GM19239 (cell line): ENCODE measurements at places on chromosomes 7 and 10.

- no peak for DNase-seq
Observed at GRCh38 chr10:124716369-124716768, 27.8 kb downstream of the FAM53B start.

GRCh38 chr7:23385140-23385539 lies 85.2 kb downstream of the IGF2BP3 start:
- DNase-seq, result no peak

DNA sequence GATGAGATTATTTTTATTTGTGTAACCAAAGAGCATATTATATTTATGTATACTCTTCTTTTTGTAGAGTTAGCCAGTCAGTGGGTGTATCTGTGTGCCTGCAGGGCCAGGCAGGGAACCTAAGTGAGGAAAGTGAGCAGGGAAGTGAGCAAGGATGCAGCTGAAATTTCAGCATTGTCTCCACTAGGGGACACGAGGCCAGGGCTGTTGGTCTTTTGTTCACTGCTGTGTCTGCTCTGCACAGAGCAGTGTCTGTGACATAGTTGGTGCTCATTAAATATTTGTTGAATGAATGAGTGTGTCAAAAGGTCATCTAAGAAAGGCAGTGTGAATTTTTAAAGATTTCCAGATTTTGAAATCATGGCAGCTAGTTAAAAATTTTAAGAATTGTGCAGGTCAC lies 51.8 kb downstream of the SUGCT start:
- no peak for DNase-seq

GRCh38 chr7:98283887-98284222 lies 2.4 kb downstream of the BRI3 start:
- DNase-seq, result no peak

DNA sequence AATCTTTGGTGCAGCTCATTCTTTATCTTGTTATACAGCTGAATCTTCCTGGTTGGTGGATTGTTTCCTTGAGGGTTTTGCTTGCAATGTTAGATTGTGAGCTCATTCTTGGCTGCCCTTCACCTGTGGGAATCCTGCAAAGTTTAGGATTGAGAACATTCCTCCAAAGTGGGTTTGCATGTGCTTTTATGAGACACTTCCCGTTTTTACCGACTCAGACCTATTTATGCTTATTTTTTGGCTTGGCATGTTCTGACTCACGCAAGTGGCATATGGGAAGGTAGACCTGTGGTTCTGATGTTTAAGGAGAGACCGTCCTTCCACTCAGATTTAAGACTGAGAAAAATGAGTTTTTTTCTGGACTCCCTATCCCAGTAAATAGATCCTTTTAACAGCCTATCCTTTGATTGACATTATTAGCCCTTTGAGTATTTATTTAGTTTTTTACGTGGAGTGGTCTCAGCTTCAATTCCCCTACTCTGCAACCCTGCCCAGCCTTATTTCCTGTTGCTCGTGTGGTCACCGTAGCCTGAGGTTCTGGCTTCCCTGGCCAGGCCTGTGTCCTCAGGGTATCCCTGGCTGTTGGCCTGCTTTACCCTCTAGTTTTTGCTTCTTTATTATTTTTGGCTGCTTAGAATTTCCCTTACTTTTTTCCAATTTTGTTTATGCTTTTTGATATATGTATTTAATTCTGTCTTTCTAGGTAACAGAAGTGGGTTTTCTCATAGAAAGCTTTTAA lies 13.4 kb upstream of the PRF1 start:
- no peak for DNase-seq

GRCh38 chr10:105973360-105973759 lies 1191.1 kb downstream of the SORCS1 start:
- no peak for DNase-seq

GRCh38 chr7:68438016-68438415 lies 1160.3 kb upstream of the AUTS2 start:
- no peak for DNase-seq

DNA sequence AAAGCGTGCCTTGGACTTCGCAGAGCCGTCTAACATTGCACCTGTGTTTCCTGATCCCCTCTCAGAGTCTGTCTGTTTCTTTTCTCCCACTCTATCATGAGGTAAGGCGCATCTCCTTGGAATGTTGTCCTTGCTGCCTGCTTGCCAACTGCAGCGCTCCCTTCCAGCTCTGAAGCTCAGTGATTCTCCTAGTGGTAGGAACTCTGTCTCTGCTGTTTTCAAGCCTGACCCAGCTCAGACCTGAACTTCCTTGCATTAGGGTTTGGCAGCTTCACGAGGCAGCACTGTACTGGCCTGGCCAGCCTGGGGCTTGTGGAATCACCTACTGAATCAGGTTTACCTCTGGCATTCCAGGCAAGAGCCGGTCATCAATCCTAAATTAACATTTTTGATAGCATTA lies 123.9 kb downstream of the CREB5 start:
- no peak for DNase-seq

DNA sequence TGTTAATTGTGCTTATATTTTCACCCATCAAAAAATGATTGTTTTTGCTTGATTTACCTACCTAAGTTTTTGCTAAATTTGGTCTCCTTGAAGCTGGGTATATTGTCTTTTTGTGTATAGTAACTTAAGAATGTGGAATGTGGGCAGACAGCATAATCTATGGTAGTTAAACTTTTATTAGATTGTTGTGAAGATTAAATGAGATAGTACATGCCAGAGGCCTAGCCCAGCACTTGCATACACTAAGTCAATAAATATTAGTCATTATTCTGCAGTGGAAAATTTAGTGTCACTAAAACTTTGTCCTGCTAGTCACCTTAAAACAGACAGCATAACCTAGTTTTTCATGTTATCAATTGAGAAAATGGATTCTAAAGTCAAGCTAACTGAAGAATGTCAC lies 19.3 kb upstream of the RPA3 start:
- no peak for DNase-seq

DNA sequence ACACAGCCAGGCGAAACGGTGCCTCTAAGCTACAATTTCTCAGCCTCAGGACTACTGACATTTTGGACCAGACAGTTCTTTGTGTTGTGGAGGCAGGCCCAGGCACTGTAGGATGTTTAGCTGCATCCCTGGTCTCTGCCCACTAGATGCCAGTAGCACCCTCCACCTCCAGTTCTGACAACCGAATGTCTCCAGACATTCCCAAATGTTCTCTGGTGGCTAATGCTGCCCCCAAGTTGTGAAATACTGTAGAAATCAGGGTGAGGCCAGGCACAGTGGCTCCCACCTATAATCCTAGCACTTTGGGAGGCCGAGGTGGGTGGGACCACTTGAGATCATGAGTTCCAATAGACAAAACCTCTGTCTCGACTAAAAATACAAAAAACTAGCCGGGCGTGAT lies 18.2 kb downstream of the HNRNPF start:
- no peak for DNase-seq

- DNase-seq, result no peak
Observed at GRCh38 chr10:72254813-72255568, 18.7 kb upstream of the DDIT4 start.

GRCh38 chr10:3741688-3742461 lies 43.1 kb downstream of the KLF6 start:
- DNase-seq, result no peak
